ENCODE measurements at places on chromosomes 7 and 10. TPM values are rescaled to one million over a fixed set of nuclear protein-coding genes. Genes with fewer than 3 reads are reported as not detected.

DNA sequence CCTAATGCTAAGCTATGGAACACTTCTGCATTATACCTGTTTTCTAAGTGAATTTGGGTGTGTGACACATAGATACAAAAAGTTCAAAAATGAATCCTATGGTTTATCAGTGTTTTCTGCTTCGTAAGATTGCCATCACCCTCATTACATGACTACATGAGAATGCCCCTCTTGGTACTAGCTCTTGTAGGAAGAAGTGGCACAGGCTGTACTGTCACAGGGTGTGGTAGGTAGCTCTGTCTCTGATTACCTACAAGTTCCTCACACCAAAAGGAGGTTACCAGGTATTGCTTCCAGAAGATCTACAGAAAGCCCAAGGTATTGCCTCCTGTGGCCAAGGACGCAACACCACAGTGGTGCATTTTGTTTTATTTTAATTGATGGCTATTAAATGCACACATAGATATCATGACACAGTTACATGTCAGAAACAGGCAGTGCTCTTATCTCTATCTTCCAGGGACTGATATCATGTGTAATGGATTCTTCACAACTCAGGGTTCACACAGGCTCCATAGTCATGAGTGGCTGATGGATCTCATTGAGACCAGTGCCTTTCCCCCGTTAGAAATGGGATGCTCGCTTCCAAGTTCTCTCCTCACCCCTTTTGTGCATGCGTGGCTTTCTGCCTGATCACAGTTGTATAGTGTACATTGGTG, 6.6 kb downstream of the OPTN start:
- no peaks in the 10 kb centered on the region for H3K27me3 ChIP-seq
- H3K4me3 ChIP-seq: no peak overlapping the region
- H3K27ac ChIP-seq: peak overlapping the region; percentile 82
- H3K4me1 ChIP-seq: peaks cover 3% of the 10 kb centered on the region

DNA sequence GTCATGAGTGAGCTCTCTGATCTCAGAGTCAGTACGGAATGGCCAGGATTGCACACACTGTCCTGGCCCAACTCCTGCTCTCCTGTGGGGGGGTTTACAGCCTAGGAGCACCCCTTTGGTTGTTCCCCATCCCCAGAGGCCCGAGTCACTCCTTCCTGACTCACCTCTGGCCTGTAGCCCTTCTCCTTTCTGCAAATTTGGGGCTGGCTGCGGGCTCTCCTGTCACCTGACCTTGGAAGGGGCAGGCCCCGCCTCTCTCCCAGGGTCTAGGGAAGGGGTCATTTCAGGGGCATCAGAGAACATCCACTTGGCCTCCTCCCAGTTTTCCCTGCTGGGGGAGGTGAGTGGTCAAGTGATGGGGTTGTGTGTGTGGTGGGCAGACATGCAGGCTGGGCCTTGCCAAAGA, 1.7 kb downstream of the NYAP1 start:
- H3K4me1 ChIP-seq: peaks cover 6% of the 10 kb centered on the region
- H3K4me3 ChIP-seq: no peak overlapping the region
- H3K36me3 ChIP-seq: no peaks in the 10 kb centered on the region
- H3K27ac ChIP-seq: no peak overlapping the region

DNA sequence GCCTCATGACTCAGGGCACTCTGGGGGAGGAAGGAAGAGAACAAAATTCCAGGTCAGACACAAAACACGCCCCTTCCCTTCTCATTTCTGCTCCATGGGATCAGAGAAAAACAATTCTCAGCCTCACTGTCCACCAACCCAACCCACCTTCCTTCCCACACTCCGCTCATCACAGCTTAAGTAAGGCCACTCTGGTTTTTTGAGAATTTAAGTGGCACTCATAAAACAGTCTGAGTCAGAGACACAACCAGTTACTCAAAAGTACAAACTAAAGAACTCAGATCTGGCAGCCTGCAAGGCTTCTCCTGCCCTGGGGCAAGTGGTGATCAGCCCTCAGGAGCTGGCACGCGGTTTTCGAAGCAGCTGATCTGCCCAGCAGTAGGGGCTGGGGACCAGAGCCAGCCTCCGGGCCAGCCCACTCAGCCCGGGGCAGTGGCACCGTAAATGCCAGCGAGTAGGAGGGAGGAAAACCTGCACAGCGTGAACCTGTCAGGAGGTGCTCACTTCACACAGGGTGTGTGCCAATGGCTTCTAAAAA, 39.1 kb upstream of the ABLIM1 start:
- H3K36me3 ChIP-seq: no peaks in the 10 kb centered on the region
- no peaks in the 10 kb centered on the region for H3K27me3 ChIP-seq
- H3K4me1 ChIP-seq: no peaks in the 10 kb centered on the region
- DNase-seq: no peak
- no peak overlapping the region for H3K27ac ChIP-seq
- no peak overlapping the region for H3K4me3 ChIP-seq

- H3K4me1 ChIP-seq: peaks cover 3% of the 10 kb centered on the region
- H3K4me3 ChIP-seq: no peak overlapping the region
- peak overlapping the region; percentile 1 for H3K27ac ChIP-seq
- DNase-seq: no peak
Measured at GRCh38 chr10:95532536-95532935, 28.6 kb downstream of the SORBS1 start.

Gene KLLN
- 1.0 TPM for total RNA-seq

Gene CFAP69
- 3.6 TPM for total RNA-seq

Gene GPER1
- total RNA-seq: 8.2 TPM

GRCh38 chr7:139557857-139558581, 34.5 kb downstream of the CLEC2L start:
- no peaks in the 10 kb centered on the region for H3K4me1 ChIP-seq
- H3K4me3 ChIP-seq: no peak overlapping the region
- no peak overlapping the region for H3K27ac ChIP-seq
- DNase-seq: peak; percentile 30
- no peaks in the 10 kb centered on the region for H3K36me3 ChIP-seq

Gene BMS1
- total RNA-seq: 14.6 TPM

DNA sequence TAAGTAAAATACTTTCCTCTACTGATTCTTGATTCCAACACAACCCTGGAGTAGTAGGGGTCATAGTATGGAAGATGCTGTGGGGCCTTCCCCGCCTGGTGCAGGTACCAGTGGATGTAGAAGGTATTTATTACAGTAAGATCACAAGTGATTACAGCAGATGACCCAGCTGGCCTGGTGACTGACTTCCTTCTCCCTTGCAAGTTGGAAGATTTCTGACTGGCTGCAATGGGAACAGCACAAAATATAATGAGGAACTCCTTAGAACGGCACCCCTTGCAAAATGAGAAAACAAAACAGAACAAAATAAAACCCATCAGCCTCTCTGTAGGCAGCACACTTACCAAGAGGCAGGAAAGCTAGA, 61.7 kb upstream of the TARP start:
- no peak overlapping the region for H3K4me3 ChIP-seq
- peak overlapping the region; percentile 11 for H3K27ac ChIP-seq
- H3K27me3 ChIP-seq: no peaks in the 10 kb centered on the region

Gene SUN1
- total RNA-seq: 158 TPM

GRCh38 chr10:49207113-49207512, 18.9 kb upstream of the TMEM273 start:
- no peak overlapping the region for H3K4me3 ChIP-seq
- no peaks in the 10 kb centered on the region for H3K4me1 ChIP-seq
- H3K27ac ChIP-seq: no peak overlapping the region
- no peak for DNase-seq
- no peaks in the 10 kb centered on the region for H3K27me3 ChIP-seq

GRCh38 chr7:17802056-17802455, 138.2 kb downstream of the SNX13 start:
- no peaks in the 10 kb centered on the region for H3K4me1 ChIP-seq
- H3K4me3 ChIP-seq: no peak overlapping the region
- H3K27ac ChIP-seq: no peak overlapping the region
- no peaks in the 10 kb centered on the region for H3K36me3 ChIP-seq

GRCh38 chr7:26652401-26653100, 211.8 kb downstream of the SKAP2 start:
- H3K27ac ChIP-seq: no peak overlapping the region
- no peak overlapping the region for H3K4me3 ChIP-seq
- H3K27me3 ChIP-seq: no peaks in the 10 kb centered on the region

DNA sequence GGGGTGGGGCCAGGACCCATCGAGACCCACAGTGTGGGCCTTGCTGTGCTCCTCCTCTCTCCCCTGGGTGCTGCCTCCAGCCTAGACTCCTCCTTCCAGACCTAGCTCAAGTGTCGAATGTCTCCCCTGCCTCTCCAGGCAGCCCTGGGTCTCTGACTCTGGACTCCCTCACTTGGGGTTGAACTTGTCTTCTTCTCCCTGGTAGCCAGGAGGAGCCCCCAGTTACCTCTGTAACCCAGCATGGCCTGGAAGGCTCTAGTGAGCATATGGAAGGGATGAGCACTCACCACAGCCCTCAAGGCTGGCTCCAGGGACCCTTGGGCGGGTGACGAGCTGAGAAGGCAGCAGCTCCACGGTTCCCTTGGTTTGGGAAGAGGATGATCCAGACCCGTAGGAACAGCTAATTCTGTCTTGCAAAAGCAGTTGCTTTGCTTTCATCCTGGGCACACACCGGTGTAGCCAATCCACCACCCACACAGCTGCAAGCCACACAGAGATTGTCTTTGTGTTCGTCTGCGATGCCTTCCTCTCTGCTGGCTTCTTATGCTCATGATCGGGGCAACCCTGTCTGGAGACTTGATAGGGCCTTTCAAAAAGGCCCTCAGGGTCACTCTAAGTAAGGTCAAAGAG, 52.3 kb upstream of the ANTXRL start:
- no peaks in the 10 kb centered on the region for H3K36me3 ChIP-seq
- no peak overlapping the region for H3K27ac ChIP-seq
- no peaks in the 10 kb centered on the region for H3K27me3 ChIP-seq
- H3K4me1 ChIP-seq: no peaks in the 10 kb centered on the region
- DNase-seq: no peak
- H3K4me3 ChIP-seq: no peak overlapping the region

Gene PRPS1L1
- not detected for total RNA-seq
